ENCODE measurements at places on chromosomes 5 and 9.
A peak's percentile ranks its signal among the peaks of the same experiment; 100 is the strongest.

DNA sequence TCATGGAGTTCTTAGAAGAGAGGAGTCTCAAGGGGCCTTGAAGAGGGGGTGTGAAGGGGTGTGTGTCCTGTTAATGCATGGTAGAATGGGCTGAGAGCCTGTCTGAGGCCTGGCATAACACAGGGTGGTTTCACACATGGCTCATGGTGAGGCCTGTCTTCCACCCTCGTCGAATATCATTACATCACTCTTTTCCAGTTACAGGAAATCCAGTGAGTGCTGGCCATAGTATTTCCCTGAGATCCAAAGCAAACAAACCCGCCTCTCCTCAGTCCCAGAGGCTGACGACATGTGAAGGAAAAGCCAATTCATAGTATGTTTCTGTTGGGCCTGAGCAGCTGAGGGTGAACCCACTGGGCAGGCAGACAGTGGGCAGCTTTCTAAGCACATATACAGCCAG, 159.4 kb upstream of the NR3C1 start:
- peak; percentile 28 for DNase-seq

- no peak for DNase-seq
Measured at GRCh38 chr5:36934740-36935356, 58.3 kb downstream of the NIPBL start.

GRCh38 chr9:137722481-137722880, 103.7 kb downstream of the EHMT1 start:
- DNase-seq, result no peak

DNA sequence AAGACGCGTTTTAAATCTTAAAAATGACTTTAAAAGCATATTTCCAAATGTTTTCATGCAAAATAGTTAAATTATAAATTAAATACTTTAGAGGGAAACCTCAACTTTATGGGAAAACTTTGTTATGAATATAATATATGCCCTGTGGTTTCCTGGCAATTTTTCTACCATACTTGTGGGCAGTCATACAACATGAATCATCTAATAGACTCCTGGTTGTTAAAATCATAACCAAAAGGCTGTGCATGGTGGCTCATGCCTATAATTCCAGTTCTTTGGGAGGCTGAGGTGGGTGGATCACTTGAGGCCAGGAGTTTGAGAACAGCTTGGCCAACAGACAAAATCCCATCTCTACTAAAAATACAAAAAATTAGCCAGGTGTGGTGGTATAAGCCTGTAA, 18.2 kb downstream of the ATP10B start:
- no peak for DNase-seq

- no peak for DNase-seq
Measured at GRCh38 chr5:40627706-40628105, 52.0 kb upstream of the PTGER4 start.

GRCh38 chr9:136618580-136619547, 43.9 kb upstream of the EGFL7 start:
- no peak for DNase-seq

GRCh38 chr5:172945151-172945550, 14.1 kb upstream of the RPL26L1 start:
- no peak for DNase-seq

- peak; percentile 24 for DNase-seq
Measured at GRCh38 chr5:14449052-14449661, 132.4 kb upstream of the OTULINL start.

DNA sequence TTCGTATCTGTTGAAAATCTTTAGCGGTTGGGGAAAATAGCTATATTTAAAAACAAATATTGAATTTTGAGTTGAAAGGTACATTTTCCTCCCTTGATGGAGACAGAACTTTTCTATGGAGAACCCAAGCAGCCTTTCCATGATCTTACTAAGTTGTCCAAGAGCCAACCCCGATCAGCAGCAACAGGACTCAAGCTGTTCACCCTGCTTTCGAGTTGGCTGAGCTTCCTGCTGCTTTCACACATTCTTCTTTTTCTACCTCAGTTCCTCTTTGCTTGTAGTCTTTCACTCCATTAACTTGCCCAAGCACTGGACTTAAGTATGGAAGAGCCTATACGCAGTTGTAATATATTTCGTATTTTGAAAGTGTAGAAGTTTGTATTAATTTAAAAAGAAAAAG, 59.4 kb downstream of the IL6ST start:
- DNase-seq, result no peak

- DNase-seq, result no peak
Measured at GRCh38 chr5:131664929-131665328, 29.9 kb upstream of the RAPGEF6 start.

DNA sequence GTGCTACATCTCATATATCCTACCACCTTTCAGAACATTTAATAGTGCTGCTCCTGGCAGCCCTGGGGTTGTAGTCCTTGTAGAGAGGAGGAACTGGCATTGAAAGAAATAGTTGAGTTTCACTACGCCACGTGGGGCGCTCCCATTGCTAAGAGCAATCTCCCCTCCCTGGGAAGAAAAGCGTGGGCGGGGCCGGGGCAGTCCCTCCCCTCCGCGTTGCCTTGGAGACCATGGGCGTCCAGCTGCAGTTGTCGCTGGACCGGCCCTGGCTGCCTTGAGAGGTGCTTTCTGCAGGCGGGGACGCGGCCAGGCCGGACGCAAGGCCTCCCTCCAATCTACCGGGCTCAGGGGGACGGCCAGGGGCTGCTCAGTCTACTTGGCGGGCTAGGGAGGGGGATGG, 368 bp upstream of the CCDC180 start:
- DNase-seq, result no peak

GRCh38 chr5:137095597-137095996, 403.5 kb downstream of the SPOCK1 start:
- no peak for DNase-seq

DNA sequence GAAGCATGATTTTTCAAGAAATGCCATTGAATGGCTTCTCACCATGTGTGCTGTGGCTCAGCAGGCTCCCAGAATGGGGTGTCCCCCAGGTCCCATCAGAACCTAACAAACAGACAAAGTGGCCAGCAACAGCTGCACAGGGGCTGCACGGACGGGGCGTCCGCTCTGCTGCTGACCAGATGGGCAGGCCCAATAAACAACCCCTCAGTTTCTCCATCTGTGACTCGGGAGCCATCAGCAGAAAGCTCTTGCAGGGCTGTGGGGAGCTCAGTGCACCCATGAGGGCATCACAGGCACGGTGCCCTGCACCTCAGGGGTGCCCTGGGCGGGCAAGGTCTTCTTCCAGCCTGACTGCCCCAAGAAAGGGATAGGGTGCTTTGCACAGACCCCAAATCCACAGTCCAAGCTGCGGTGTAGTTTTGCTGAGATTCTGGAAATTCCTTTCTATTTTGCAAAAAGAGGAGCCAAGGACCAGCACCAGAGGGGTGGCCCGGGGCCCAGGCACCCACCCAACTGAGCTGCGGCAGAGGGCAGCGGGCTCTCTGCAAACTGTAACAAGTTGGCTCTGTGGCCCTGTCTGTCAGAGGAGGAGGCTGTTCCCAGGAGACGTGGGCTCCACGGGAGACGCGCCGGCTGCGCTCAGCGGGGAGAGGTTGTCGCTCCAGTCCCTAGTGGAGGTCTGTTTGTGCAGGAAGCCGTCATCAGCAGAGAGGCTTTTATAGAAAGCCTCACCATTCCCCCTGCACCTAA, 138.7 kb upstream of the PPP1R26 start:
- DNase-seq, result no peak

DNA sequence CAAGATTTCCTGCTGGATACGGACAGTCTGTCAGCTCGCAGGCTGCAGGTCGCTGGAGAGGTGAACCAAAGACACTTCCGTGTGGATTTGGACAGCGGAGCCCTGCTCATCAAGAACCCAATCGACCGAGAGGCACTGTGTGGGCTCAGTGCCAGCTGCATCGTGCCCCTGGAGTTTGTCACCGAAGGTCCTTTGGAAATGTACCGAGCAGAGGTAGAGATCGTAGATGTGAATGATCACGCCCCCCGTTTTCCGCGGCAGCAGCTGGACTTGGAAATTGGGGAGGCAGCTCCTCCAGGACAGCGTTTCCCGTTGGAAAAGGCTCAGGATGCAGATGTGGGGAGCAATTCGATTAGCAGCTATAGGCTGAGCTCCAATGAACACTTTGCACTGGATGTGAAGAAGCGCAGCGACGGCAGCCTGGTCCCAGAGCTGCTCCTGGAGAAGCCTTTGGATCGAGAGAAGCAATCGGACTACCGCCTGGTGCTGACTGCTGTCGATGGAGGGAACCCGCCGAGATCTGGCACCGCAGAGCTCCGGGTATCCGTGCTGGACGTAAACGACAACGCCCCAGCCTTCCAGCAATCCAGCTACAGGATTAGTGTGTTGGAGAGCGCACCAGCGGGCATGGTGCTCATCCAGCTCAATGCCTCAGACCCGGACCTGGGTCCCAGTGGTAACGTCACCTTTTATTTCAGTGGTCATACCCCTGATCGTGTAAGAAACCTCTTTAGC, 658 bp downstream of the PCDHGC4 start:
- DNase-seq, result no peak

- no peak for DNase-seq
Measured at GRCh38 chr9:97859346-97859745, 6.3 kb downstream of the FOXE1 start.

GRCh38 chr5:32074401-32074800, 99.7 kb downstream of the GOLPH3 start:
- no peak for DNase-seq

DNA sequence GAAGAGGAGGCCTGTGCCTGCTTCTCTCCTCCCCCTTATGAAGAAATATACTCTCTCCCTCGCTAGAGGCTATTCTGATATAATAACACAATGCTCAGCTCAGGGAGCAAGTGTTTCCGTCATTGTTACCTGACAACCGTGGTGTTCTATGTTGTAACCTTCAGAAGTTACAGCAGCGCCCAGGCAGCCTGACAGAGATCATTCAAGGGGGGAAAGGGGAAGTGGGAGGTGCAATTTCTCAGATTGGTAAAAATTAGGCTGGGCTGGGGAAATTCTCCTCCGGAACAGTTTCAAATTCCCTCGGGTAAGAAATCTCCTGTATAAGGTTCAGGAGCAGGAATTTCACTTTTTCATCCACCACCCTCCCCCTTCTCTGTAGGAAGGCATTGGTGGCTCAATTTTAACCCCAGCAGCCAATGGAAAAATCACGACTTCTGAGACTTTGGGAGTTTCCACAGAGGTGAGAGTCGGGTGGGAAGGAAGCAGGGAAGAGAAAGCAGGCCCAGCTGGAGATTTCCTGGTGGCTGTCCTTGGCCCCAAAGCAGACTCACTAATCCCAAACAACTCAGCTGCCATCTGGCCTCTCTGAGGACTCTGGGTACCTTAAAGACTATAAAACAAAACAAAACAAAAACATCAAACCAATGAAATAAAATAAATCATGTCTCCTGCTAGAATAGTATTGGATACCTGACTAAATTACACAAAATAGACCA, 1.3 kb downstream of the TMEM174 start:
- no peak for DNase-seq

DNA sequence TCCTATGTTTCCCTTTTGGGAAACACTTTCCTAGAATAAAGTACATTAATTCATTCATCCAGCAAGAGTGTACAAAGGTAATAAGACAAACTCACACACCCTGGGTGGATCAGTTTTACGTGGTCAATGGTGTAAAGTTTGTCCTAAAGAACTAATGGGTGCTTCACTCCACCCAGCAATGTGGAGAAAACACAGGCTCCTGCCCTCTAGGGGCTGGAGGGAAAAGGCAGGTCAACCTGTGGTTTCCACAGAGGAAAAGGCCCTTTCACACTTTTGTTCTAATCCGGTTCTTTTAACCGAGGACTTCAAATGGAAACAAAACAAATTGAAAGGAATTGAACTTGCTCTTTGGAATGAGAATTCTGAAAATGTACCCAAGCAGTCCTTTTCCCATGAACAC, 80.9 kb upstream of the SPOCK1 start:
- no peak for DNase-seq

- DNase-seq, result no peak
Measured at GRCh38 chr9:21970800-21971640, 23.2 kb downstream of the CDKN2A start.
